ENCODE measurements at places on chromosomes 12 and 14.

DNA sequence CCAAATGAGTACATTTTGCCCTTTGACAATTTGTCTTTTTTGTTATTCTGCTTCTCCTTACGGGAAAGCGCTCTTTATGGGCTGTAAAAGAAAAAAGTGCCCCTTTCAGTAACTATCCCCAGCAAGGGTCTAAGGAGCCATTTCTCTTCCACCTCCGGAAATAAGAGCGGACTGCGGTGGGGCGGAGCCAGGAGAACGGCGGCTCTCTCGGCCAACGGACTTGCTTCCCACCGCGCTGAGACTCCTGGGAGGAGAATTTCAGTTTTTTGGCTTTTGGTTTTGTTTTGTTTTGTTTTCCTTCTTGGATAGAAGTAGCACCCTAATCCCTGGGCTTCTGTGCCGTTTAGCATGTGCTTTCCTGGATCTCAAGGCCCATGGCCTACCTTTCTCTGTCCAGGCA lies 43.5 kb downstream of the ZNF641 start:
- no peak for DNase-seq

- DNase-seq: no peak
These were observed 50.7 kb upstream of the C12orf71 start for GRCh38 chr12:27133022-27133590.

GRCh38 chr12:85468356-85469157 lies 188.5 kb downstream of the ALX1 start:
- DNase-seq: no peak

GRCh38 chr12:105294161-105294560 lies 36.3 kb upstream of the C12orf75 start:
- DNase-seq: no peak

DNA sequence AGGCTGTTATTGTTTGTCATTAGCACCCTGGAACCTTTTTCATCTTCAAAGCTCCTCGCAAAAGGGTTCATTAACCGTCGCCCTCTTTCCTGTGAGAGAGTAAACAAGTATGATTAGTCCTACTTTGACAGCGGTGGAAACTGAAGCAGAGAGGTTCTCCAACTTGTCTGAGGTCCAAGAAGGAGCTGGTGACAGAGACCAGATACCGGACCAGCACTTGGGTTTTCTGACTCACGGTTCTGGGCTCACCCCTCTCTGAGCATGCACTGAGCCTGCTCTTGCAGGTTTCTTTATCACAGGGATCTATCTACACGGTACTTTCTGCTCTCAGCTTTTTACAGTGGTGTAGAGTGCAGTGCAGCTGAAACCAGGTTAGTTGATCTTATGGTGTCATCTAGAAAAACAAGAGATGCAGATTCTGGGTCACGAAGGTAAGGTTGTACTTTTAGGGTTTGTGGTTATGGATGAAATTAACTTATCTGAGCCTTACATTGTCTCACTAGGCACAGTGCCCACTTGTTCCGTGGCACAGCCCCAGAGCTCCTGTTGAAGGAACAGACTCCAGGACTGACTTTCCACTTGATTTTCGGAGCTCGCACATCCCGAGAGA lies 62.1 kb downstream of the PPP2R5C start:
- peak; percentile 69 for DNase-seq

GRCh38 chr12:57891542-57892228 lies 45.2 kb upstream of the CTDSP2 start:
- DNase-seq: no peak

- no peak for DNase-seq
These were observed 42.5 kb downstream of the PRKAB1 start for GRCh38 chr12:119710374-119710964.

DNA sequence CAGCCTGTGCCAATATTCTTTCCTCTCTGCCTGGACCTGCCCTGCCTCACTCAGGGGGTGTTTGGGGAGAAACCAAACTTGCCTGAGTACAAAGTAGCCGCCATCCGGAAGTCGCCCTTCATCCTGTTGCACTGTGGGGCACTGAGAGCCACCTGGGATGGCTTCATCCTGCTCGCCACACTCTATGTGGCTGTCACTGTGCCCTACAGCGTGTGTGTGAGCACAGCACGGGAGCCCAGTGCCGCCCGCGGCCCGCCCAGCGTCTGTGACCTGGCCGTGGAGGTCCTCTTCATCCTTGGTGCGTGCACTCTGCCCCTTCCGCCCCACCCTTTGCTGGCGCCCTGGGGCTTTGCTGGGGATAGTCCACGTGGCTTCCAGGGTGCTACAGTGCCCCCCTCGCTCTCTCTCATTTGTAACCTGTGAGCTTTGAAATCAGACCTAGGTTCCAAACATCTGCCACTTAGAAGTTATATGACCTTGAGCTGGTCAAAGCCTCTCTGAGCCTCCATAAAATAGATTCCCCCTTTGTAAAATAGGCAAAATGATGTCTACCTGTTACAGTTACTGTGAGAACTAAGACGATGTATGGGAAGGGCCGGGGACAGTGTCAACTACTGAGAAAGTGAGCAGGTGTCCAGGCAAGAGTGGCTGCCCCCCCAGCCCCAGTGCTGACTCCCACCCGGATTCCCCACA lies 4.5 kb downstream of the KCNH3 start:
- no peak for DNase-seq

GRCh38 chr12:12333407-12334366 lies 16.4 kb downstream of the MANSC1 start:
- no peak for DNase-seq

- DNase-seq: no peak
These were observed 20.3 kb downstream of the FBLN5 start for GRCh38 chr14:91927191-91927590.

DNA sequence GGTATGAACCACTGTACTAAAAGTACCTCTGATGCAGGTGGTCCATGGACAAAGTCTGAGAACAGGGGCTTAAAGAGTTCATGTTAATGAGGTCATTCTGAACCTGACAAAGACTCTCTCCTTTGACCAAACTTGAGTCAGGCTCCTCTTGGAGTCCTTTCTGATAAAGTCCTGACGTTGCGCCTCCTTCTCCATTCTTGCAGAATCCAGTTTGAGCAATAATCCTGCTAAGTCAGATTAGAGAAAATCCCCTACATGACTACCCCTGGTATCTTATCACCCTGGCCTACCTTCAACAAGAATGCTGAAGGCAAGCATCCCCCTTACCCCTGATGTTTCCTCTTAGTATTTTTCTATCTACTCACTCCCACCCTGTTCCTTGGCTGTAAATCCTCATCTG lies 46.0 kb upstream of the ISM2 start:
- no peak for DNase-seq

DNA sequence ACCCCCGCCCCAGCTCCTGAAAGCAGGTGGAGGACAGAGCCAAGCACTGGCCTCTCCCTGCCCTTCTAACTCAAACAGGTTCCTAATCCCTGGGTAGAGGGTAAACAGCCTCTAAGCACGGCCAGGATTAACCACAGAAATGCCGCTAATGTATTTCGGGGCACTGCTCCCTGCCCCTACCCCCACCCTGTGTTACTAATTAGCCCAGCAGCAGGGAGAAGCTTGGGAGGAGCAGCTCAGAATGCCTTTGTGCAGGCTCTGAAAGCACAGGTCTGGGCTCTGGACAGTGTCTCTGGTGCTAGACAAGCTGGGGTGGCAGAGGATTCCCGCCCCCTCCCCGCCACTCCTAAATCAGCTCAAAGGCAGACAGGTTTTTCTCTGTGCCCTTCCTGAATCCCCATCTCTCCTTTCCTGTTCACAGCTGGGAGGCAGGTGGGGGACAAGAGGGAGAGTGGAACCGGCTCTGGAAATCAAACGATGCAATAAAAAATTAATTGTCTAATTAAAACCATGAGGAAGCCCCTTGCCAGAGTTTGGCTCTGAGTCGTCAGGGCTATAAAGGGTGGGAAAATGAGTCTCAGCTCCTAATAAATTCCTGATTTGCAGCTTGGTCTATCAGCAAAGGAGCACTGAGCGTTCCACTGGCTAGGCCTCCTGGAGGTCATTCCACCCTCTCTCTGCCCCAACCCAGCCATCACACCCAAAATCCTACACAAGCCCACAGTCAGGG lies 53.0 kb downstream of the SMUG1 start:
- no peak for DNase-seq

DNA sequence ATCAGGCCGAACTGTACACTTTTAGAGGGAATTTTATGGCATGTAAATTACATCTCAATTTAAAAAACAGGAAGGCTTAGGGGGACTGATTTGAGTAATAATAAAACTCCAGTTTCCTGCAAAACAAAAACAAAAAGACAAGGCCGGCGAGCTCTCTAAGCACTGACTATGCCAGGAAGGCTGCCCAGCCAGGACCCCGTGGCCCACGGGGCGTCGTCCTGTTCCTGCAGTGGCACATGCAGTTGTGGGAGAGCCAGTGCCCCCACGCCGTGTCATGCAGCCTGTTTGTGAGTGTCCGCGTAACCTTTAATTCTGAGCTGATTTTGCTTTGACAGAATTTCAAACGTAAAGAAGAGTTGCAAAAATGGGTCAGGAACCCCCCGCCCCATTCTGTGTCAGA lies 10.5 kb downstream of the XRCC3 start:
- no peak for DNase-seq

GRCh38 chr12:74899031-74899829 lies 310.4 kb downstream of the KCNC2 start:
- no peak for DNase-seq

- DNase-seq: no peak
These were observed 8.3 kb downstream of the KTN1 start for GRCh38 chr14:55588259-55588699.

DNA sequence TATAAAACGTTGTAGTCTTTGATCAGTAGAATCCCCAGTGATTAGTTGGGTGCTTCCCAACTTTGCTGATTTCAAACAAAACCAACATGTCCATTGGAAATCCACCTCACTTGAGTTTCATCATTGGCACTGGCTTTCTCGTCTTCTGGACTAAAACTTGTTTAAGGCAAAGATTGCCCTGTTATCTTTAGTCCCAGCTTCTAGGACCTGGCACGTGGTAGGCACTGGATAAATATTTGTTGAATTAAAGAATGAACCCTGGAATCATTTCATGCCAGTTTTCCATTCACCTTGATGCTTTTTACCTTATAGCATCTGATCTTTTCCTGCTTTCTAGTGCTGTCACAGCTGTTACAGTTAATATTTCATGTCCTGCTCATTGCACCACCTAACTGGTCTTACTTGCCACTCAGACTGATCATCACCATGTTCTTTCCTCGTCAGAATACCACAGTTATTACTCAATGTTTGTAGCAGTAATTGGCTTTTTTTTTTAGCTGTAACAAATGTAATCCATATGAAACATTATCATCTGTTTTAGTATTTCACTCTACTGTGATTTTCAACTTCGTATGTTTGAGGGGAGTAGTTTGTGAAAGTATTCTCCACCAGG lies 7.3 kb upstream of the C12orf50 start:
- DNase-seq: no peak

- DNase-seq: no peak
These were observed 35.2 kb downstream of the CDC42BPB start for GRCh38 chr14:103022002-103022684.

DNA sequence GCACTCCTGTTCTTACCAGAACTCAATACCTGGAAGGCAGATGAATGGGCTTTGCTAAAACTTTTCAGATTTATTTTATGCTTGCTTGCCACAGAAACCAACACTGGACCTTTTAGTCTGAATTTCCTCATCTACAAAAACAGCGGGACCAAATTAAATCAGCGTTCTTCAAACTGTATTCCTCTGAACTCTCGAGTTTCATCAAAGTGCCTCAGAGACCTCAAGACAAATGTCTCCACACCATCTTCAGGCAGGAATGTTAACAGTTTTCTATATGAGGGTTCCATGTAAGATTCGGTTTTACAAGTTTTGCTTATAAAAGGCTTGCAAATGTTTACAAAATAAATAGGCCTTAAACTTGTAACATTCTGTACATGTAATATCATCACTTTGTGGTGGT lies 74.6 kb downstream of the MED13L start:
- no peak for DNase-seq

DNA sequence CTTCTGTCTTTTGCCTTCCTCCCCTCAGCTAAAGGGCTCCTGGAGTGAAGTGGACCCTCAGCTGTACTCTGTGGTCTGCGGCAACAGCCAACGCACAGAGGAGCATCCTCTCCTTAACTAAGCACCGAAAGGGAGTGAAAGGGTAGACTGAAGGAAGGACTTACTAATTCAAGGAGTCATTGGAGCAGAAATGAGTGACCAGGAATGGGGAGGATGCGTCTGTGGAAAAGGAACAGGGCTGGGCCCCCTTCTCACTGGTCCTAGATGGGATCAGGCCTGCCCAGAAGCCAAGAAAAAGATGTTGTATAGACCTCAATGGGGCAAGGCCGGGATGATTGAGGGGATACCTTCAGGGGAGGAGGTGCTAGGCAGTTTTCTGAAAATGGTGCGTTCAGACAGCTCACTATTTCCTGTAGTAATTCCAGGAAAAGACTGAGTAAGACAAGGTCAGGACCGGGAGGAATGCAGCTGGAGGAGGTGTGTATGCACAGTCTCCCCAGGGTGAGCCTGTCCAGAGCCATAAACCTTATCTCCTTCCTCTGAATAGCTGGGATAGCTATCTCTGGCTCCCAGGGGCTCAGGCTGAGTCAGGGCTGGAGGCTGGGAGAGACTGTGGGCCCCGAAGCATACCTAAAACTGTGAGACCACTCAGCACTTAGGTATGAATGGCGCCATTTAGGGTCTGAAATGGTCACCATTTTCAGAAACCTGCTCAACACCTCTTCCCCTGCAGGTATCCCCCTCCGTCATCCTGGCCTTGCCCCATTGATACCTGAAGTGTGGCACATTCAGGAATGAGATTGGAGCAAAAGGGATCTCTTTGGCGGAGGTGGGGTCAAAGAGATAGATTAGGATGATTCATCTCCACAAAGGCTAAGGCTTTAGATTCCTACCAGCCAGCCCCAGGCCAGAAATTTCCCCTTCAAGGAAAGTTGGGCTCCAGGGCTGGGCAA lies 20.2 kb upstream of the KRT8 start:
- DNase-seq: no peak

GRCh38 chr12:75483431-75483830 lies 2.9 kb downstream of the GLIPR1 start:
- no peak for DNase-seq

DNA sequence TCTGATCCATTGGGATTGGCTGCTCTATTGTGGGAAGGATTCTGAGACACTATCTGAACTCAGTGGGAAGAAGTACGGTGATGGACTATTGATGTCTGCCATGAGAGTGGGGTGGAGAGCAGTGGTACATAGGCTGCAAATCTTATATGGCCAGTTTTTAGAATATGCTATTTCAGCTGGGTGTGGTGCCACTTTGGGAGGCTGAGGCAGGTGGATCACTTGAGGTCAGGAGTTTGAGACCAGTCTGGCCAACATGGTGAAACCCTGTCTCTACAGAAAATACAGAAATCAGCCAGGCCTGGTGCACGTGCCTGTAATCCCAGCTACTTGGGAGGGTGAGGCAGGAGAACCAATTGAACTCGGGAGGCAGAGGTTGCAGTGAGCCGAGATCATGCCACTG lies 505.9 kb downstream of the MED13L start:
- DNase-seq: no peak

DNA sequence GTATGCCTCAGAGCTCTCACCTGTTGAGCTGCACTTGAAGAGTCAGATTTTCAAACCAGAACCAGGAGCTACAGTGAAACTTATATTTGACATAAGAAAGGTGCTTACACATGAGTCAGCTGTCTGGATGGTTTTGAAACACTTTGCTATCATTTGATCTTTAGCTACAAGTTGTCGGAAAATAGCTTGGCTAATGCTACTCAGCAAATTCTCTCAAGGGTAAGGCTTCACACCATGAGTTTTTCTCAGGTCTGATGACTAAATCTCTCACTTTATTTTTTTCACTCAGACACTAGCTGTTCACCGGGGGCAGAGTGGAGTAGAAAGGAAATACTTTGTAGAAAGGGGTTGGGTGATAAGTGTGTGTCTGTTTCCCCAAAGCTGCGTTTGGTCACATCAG lies 171.8 kb downstream of the FLRT2 start:
- no peak for DNase-seq

- no peak for DNase-seq
These were observed 93.5 kb upstream of the CEP83 start for GRCh38 chr12:94553130-94553519.

GRCh38 chr14:24238123-24238522 lies 4.3 kb downstream of the TINF2 start:
- no peak for DNase-seq

Measured in effector CD4-positive, alpha-beta T cell (primary cell).